ENCODE measurements at places on chromosomes 1 and 21.

DNA sequence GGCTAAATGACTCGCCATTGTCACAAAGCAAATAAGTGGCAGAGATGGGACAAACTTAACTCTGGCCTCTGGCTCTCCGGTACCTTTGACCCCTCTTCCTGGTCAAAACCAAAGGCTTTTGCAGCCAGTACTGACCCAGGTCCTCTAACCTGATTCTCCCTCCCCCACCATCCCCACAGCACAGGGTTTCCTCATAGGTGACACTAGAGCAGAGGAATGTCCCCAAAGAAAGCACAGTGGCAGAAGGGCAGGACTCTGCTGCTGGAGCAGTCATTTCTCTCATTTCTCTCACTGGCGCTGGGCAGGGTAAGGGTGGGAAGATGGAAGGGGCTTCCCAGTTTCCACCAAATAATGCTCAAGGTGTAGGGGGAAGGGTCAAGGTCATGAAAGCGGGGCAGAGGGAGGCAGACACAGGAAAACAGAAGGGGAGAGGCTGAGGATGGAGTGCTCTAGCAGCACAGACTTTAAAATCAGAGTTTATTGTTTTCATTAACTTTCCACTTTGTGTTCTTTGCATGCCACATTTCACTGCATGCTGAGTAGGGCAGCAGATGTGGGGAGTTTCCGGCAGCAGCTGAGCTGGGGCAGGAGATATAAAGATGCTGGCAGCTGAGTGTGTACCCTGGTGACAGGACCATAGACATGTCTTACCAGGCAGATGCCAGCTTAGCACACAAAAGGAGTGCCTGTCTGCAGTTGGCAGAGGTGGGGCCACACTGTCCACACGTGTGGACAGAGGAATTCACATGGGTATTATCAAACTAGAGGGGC is 80.5 kb downstream of the FAM78B start:
- DNase-seq = no peak

- no peak for DNase-seq
Measured at GRCh38 chr21:42370894-42371654, 4.7 kb upstream of the TFF1 start.

DNA sequence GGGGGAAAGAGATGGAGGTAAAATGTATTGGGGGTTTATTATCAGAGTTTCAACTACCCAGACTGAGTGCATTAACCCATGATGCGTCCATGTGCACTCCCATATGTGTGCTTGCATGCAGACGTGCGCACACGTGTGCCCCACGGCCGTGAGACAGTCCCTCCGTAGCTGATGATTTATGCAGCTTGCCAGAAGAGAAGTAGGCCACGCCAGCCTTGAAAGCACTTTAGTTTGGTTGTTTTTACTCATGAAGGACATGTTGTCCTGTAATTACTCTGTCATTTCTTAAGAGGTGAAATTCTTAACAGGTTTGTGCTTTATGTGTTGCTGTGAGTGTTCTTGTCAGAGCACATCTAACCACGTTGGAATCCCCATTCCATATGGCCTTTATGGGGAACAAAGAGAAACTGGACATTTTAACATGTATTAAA is 467.8 kb downstream of the LMO4 start:
- DNase-seq = no peak

DNA sequence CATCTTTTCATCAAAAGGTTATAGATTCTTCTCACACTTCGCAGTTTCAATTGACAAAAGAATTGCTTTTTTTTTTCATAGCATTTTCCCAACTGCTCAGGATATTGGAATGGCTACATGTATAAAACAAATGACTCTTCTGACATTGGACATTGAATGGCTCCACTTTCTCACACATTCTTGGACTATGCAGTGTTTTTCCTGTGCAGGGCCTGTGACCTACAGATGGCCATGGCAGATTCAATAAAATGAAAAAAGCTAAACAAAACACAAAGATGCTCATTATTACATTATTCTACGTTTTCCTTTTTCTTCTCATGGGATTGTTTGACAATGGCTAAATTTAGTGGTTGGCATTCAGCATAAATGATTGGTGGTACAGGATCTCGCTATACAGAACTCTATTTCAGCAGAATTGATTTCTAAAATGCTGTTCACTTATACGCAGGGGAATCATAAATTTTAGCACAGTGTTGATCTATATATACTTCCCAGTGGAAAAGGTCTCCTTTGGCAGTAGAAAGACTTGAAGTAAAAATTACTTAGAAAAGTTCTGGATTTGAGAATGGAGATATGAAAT is 115.6 kb upstream of the ADAMTS5 start:
- no peak for DNase-seq

Measured in activated B cell treated with CpG ODN at 0.5 μM for 24 hours (primary cell).